ENCODE measurements at places on chromosomes 1 and 21. TPM values are rescaled to one million over a fixed set of nuclear protein-coding genes. Genes with fewer than 3 reads are reported as not detected.

OR10Z1 gene
- total RNA-seq, result not detected

SELENBP1 gene
- 5.7 TPM for total RNA-seq

SLC9C2 gene
- total RNA-seq, result not detected

MROH7 gene
- total RNA-seq, result not detected

SH2D1B gene
- 0.12 TPM for total RNA-seq

CORT gene
- not detected for total RNA-seq

MMEL1 gene
- total RNA-seq, result not detected

NBPF26 gene
- total RNA-seq, result 2.0 TPM

ZNF683 gene
- not detected for total RNA-seq

OR2T35 gene
- total RNA-seq, result not detected

SPATA6 gene
- 2.1 TPM for total RNA-seq

AXDND1 gene
- total RNA-seq, result 0.29 TPM

PROX1 gene
- 0.14 TPM for total RNA-seq

MPZ gene
- total RNA-seq, result 0.35 TPM

PRUNE1 gene
- total RNA-seq, result 16.9 TPM

MYOM3 gene
- total RNA-seq, result 5.8 TPM
